ENCODE measurements at places on chromosomes 3 and 15.

GRCh38 chr3:13717222-13717895 is 162.5 kb downstream of the WNT7A start:
- DNase-seq = no peak

DNA sequence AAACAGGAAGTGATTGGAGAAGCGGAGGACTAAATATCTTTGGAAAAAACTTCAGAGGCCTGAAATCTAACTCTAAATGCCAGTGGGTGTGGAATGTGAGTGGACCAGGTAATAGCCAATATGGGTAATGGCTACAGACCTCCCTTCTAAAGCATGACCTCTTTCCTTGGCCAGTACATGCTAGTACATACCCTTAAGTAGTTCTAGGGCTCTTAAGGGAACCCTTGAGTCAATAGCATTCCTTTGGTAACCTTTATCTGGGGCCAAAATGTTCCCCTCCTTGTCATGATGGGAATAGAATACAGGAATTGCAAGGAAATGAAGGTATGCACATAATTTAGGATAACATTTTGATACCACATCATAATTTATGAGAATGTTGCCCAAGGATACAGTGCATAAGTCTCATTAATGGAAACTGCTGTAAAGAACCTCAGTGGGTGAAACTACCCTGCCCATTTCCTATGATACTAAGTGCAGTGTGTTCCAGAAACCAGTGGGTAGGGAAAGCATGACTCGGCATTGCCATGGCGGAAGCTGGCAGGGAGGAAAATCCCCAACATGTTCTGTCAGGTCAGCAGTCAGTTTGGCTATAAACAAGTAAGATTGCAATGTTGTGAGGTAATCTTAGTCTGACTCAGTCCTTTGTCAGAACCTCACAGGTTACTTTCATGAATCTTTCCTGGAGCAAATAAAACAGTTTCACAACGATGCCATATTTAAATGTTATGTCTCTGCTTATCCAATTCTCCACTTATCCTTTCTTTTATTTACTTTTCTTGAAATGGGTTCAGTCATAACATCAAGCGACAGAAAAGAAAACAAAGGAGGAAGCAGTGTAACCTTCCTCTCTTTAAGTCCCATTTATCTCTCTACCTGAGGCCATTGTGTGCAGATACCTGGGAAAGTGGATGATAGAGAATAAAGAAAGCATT is 23.5 kb upstream of the RAP2B start:
- DNase-seq = no peak

- no peak for DNase-seq
Measured at GRCh38 chr3:129384594-129385323, 43.7 kb downstream of the EFCAB12 start.

DNA sequence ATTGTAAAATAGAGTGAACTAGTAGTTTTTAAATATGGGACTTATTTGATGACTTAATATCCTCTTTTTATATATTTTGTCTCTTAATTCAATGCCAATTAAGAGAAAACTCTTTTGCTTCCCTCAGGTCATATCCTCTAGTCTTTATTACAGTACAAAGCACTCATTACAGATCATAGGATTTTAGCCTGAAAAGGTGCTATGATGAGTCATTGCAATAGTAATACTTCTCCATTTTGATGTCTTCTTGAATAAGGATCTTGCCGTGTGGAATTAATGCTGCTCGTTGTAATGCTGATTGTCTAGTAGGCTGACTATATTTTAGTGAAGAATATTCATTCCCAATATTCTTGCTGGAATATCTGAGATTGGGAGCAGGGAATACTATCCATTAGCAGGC is 612.2 kb upstream of the GOLIM4 start:
- DNase-seq = no peak

DNA sequence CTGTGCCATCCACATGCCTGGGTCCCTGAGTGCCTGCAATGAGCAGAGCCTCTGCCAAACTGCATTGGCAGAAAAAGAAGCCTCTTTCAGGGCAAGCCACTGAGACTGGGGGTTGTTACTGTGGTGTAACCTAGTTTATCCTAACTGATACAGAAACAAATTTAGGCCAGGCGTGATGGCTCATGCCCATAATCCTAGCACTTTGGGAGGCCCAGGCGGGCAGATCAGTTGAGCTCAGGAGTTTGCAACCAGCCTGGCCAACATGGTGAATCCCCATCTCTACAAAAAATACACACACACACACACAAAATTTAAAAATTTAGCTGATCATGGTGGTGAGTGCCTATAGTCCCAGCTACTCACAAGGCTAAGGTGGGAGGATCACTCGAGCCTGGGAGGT is 221.6 kb downstream of the TBC1D2B start:
- no peak for DNase-seq

DNA sequence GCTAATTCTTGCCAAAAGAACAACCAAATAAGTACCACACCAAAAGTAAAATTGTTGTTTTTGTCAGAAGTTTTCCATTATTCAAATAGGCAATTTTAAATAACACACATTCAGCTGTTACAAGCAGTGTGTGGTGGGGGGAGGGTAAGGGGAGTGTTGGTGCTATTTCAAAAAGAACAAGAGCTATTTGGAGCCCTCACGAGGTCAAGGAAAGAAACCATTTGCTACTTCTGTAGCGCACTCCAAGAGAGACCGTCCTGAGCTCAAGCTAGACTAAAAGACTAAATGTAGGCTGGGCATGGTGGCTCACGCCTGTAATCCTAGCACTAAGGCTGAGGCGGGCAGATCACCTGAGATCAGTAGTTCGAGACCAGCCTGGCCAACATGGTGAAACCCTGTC is 21.2 kb upstream of the IGF2BP2 start:
- no peak for DNase-seq

DNA sequence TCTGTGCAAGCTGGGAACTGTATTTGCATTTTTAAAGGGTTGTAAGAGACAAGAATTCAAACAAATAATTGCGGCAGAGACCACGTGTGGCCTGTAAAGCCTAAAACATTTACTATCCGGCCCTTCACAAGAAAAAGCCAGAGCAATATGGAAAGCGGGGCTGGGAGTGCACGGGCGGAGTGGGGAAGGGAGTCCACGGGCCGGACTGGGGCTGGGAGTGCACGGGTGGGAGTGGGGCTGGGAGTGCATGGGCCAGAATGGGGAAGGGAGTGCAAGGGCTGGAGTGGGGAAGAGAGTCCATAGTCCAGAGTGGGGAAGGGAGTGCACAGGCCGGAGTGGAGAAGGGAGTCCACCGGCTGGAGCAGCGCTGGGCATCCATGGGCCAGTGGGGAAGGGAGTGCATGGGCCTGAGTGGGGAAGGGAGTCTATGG is 41.2 kb downstream of the KLF15 start:
- DNase-seq = no peak

- no peak for DNase-seq
Measured at GRCh38 chr3:32945136-32945535, 6.3 kb upstream of the CCR4 start.

DNA sequence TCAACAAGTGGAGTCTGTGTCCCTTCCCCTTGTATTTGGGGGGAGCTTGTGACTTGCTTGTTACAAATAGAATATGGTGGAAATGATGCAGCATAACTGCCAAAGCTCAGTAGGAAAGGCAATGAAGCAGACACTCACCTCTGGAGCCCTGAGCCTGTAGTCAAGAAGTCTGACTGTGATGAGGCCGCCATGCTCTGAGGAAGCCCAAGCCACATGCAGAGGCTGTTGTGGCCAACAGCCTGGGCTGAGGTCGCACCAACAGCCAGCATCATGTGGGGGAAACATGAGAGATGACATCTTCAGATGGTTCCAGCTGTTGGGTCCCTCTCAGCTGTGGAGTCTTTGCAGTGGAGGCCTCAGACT is 161.4 kb downstream of the CHSY1 start:
- no peak for DNase-seq

GRCh38 chr3:138432576-138433240 is 1.7 kb upstream of the ESYT3 start:
- DNase-seq = no peak

GRCh38 chr15:89665449-89666181 is 10.3 kb upstream of the KIF7 start:
- DNase-seq = no peak

GRCh38 chr3:182597621-182598041 is 195.7 kb upstream of the ATP11B start:
- no peak for DNase-seq

All from CMK (cell line).